ENCODE measurements at places on chromosomes 2 and 18.
A peak's percentile ranks its signal among the peaks of the same experiment; 100 is the strongest.

GRCh38 chr2:64960819-64961218 is 28.4 kb upstream of the SLC1A4 start:
- no peak for DNase-seq

GRCh38 chr2:170056900-170057299 is 121.0 kb upstream of the MYO3B start:
- no peak for DNase-seq

- no peak for DNase-seq
These were observed 23.2 kb downstream of the RRM2 start for GRCh38 chr2:10145519-10146357.

- no peak for DNase-seq
These were observed 7.1 kb upstream of the PAX8 start for GRCh38 chr2:113285816-113286215.

DNA sequence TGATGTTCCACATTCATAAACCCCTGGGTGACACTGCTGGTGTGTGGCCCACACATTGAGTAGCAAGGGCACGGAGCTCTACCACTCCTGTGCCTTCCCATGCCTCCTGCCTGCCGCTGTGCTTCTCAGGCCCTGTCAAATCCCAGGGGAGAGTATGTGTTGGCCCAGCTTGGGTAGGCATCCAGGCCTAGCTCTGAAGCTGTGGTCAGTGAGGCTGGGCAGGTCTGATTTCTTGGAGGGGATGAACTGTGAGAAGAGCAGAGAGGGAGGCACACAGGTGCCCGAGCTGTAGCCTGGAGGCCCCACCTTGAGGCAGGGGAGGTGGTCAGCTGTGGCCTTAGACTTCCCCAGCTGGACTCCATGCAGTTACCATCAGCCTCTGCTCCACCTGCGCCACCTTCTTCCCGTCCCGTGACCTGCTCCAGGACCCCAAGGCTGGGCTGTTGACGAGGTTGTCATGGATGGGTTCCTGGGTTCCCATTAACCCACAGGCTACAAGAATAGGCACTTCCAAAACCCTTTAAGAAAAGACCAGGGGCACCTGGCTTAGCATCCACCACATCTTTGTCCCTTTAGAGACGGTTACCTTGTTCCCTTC is 23.6 kb downstream of the MCFD2 start:
- DNase-seq = no peak

DNA sequence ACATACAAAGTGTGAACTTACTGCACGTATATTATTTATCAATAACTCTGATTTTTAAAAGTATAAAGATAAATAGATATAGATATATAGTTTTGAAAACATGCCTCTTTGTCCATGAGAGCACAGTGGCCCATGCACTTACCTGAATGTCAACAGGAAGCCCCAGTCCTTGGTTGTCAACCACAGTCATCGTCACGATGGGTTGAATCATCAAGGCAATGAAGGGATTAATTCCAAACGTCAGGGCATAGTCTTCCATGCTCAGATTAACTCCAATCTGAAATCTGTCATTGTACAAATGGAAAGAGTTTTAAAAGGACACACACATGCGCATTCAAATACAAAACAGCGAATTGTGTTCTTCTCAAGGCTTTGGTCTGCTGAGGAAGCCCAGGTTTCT is 15.5 kb downstream of the SCYGR4 start:
- DNase-seq = no peak

DNA sequence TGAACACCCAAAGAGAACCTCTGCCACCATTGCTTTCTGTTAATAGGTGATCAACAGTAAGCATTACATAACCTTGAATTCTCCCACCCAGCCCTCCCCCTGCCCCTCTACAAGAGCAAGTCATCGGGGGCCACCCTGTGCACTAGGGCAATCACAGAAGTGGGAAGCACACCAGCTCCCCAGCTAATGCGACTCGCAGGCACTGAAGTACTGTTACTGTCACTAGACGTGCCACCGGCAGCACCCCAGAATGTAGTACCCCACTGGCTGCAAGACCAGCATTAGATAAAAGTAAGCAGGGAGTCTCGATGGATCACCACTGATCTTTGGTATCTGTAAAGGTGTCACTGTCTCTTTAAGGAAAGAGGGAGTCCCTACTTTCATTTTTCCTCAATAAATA is 167.6 kb downstream of the FAM210A start:
- DNase-seq = peak; percentile 47

- DNase-seq = no peak
These were observed 136.7 kb upstream of the ZFP36L2 start for GRCh38 chr2:43363120-43363519.

- peak; percentile 72 for DNase-seq
These were observed 88.6 kb downstream of the SMAD7 start for GRCh38 chr18:48862132-48862531.

GRCh38 chr2:235127931-235128330 is 176.1 kb downstream of the SH3BP4 start:
- DNase-seq = no peak

GRCh38 chr2:232238108-232238507 is 140.4 kb upstream of the ALPP start:
- no peak for DNase-seq

DNA sequence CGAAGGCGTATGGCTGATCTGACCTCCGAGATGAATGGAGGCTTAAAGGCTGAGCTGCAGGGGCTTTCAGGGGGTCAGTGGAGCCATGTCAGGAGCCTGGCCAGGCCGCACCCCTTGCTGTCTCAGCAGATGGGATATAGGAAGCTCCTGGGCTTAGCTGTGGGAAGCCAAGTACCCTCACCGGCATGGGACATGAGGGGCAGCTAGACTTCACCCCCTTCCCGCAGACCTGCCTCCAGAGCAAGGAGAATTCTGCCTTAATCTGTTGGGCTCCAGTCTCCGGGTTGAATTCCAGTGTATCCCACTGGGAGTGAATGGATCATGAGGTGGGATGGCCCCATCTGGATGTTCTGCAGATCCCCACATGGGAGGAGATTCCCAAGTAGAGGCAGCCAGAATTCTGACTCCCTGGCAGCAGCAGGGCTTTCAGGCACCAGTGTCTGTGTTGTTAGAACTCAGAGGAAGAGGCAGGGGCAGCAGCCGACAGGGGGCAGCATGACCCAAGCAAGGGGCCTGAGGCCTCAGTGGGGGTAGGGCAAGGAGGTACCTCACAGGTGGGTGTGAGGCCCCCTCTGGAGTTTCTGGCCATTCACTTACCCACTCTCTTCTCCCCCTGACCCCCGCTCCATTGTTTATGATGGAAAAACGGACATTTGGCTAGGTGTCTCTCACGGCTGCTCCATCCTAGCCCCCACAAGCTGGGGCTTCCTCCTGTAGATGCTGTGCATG is 19.1 kb downstream of the CAPG start:
- DNase-seq = no peak

GRCh38 chr2:231565887-231566594 is 26.6 kb upstream of the TEX44 start:
- no peak for DNase-seq

DNA sequence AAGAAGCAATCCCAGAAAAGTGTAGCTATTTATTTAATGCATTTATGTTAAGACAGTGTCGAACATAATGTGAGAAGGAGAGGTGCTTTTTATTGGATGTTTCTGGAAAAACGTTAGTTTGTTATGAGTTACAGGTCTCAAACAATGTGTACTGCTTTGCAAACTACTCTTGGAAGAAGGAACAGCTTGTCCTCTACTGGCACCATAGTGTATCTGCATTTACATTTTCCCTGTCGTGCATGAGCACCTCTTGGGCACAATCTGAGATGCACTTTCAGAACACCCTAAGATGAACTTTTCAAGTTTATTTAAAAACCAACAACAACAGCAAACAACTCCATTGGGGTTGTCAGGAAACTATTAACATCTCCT is 22.8 kb downstream of the CCNYL1 start:
- DNase-seq = peak; percentile 50

Measured in globus pallidus (tissue), 1 donor.